Iris pigment epithelial cell (primary cell): ENCODE measurements at places on chromosomes 7 and 10.

GRCh38 chr10:77068969-77069368 is 568.6 kb downstream of the KCNMA1 start:
- no peak for DNase-seq

DNA sequence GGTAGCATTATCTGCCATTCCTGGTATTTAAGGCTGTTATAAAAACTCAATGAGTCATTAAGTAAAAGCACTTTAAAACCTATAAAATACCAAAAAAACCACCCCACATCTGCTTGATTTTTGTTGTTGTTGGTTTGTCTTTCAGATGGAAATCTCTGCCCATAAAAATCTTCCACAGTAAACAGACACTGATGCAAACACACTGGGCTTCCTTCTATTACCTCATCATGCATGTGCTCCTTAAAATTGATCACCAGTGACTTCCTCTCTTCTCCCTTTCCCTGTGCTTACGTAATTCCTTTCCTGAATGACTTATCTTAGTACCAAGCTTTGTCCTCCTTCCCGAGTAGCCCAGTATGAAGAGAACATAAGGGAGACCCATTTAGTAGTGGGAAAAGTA is 167.2 kb downstream of the EVX1 start:
- no peak for DNase-seq

- DNase-seq, result no peak
Measured at GRCh38 chr10:96341219-96342182, 17.3 kb downstream of the OPALIN start.

GRCh38 chr10:110387983-110388686 is 83.4 kb upstream of the SMNDC1 start:
- DNase-seq, result no peak

- no peak for DNase-seq
Measured at GRCh38 chr7:83937930-83938329, 256.7 kb downstream of the SEMA3A start.

DNA sequence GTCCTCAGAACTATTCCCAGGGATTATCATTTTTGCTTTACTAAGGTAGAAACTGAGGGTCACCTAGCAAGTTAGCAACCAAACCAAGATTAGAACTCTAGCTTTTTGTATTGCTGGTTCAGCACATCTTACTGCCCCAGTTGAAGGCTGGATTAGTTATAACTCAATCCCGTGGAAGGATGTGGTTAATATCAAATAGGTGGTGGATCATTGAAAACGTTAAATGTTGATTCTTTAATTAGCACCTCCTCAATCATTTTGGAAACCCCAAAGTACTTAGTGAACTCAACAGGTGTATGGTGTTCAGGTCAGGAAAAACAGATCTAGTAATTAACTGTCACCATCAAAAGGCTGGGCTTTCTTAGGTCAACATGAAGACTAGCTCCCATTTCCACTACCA is 152.4 kb downstream of the ARID5B start:
- no peak for DNase-seq

DNA sequence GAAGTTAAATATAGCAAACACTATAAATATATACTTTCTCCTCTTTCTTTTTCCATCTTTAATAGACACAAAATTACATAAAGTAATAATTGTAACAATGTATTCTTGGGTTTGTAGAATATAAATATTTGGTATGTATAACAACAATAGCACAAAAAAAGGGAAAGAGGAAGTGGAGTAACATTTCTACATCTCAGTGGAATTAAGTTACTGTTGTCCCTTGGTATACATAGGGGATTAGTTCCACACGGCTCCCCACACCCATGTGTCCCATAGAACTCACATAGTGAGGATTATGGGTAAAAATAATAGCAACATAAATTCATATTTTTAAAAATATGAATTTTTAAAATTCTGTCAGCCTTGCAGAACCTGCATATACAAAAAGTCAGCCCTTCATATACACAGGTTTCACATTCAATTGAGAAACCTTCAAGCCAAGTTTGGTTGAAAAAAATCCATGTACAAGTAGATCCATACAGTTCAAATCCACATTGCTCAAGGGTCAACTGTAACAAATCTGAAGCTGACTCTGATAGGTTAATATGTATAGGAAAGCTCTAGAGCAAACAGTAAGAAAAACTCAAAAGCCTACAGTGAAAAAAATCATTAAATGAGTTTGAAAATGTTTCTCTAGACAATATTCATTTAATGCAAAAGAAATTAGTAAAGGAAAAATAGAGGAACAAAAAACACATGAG is 92.4 kb downstream of the HYCC1 start:
- no peak for DNase-seq

DNA sequence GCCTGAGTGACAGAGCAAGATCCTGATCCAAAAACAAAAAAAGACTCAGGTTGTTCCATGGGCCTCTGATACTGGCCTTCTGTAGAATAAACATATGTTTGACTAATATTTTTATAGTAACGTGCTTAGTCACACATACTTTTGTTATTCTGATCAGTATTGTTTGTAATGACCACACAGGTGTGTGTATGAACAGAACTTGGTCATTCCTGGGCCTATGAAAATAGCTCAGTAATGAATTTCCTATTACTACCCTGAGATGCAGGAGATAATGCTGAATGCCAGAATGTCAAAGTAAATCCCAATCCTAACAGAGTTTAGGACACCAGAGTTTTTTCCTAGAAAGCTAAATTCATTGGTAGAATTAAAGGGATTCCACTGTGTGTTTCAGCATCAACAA is 108.7 kb downstream of the DOCK4 start:
- no peak for DNase-seq
